ENCODE measurements at places on chromosomes 6 and 20.

DNA sequence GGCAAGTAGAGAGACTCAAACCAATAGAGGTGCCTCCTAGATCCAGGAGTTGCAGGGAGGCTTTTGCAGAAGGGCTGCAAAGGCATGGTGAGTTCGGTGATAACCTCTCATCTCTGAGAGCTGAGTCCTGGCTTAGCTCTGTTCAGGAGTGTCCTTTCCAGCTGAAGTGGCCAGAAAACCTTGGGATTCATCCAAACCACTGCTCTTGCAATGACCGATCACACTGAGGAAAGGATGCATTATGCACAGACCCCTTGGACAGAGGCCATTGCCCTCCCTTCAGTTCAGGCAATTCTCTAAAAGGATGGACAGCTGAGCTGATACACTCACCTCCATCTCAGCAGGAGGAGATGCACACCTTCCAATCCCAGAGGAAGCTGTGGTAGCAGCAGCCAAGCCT lies 158.8 kb upstream of the ENPP5 start:
- no peak for DNase-seq

DNA sequence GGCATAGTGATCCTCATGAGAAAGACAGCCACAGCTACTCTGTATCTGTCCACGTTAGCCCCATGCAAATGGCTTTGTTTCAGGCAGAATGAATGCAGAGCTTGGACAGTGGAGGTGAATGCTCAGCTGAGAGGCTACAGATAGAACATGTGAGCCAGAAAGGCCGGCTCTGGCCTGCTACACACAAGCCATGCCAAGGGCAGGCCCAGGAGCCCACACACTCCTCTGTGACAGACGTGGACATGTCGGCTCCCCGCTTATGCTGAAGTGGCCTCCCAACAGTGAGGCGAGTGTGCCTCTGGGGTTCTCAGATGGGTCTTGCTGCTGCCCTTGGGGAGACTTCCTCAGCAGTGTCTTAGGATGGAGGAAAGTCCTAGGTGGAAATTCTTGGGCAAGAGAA lies 159.6 kb downstream of the SYNDIG1 start:
- DNase-seq: no peak

- DNase-seq: no peak
Measured at GRCh38 chr6:105102186-105102585, 77.6 kb downstream of the POPDC3 start.

DNA sequence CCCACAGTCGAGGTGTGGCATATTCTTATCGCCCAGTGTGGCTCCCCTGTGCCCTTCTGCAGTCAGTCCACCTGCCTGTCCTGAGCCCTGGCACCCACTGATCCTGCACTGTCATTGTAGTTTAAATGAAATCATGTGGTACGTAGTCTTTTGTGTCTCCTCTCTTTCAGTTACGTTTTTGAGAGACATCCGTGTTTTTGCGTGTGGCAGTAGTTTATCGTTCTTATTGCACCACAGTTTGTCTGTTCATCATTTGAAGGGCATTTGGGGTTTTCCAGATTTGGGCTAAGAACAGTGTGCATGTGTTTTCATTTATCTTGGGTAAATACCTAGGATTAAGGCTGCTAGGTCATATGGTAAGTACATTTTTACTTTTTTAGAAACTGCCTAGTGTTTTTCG lies 49.3 kb downstream of the SPATA2 start:
- DNase-seq: no peak

All from epithelial cell of proximal tubule (primary cell).